Body of pancreas (tissue), 4 donors: ENCODE measurements at places on chromosomes 2 and 18.

DNA sequence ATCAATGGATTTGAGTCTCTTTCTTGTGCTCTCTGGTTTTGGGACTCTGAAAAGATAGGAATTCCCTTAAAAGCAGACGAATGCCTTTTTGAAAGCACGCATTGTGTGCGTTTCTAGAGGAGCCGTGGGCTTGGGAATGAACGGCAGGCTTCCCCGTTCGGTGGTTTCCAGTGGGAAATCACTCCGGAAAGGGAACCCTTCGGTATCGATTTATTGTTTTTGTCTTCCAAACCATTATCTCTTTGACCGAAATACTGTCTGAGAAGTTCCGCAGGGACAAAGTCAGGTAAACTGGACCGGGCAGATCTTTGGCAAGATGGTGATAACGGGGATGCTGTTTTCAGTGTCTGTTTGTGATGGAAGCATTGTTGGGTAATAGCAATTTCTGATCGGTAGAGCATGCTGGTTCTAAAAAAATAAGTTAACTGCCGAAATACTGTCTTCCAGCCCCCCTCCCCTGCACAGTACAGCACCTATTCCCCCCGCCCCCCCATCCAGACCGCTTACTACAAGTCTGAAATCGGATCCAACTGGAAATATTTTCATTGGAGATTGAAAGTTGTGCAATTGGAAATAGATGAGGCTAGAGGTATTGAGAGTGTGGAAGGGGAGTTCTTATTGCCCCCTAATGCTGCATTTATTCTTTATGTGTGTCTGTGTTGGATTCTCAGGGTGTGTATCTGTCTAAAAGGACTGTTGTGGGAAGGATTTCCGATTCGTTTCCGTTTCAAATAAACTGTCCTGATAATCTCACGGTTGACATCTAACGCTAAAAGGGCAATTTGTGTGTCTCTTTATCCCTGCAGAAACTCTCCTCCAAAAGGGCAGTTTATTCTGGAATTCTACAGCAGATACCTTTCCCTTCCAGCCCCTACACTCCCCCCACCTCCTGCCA, 635 bp downstream of the SETBP1 start:
- no peak for DNase-seq

DNA sequence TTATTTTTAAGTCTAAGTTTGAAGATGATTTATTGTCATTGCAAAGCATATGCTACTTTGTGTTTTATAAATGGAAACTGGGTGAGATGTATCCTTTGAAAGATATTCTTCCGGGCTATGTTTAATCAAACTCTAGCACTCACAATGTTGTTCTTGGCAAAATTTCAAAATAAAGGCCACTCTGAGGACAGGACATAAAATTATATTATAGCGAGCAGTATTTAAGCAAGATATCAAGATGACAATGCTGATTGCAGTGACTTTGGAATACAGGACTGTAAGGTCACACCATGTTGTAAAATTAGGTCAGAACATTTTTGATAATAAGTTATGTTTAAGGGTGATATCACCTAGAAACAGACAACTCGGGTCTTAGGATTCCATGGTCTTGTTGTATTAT, 14.2 kb downstream of the RPRM start:
- DNase-seq = no peak

DNA sequence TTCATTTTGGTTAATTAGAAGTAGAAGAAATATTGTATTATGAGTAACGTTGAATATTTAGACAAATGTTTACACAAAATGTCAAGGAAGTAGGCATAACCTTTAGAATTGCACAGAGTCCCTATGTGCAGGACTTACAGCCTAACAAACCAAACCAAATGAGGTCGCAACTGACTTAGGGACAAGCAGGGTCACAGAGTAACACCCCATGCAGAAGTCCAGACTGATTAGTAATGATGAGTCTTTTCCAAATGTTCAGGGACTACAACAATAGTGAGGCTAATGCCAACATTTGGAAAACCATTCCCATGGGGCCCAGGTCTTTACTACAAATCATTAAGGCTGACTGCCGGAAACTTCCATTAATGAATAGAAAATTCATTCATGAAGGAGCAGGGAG, 452.5 kb upstream of the CHAC2 start:
- DNase-seq = no peak

DNA sequence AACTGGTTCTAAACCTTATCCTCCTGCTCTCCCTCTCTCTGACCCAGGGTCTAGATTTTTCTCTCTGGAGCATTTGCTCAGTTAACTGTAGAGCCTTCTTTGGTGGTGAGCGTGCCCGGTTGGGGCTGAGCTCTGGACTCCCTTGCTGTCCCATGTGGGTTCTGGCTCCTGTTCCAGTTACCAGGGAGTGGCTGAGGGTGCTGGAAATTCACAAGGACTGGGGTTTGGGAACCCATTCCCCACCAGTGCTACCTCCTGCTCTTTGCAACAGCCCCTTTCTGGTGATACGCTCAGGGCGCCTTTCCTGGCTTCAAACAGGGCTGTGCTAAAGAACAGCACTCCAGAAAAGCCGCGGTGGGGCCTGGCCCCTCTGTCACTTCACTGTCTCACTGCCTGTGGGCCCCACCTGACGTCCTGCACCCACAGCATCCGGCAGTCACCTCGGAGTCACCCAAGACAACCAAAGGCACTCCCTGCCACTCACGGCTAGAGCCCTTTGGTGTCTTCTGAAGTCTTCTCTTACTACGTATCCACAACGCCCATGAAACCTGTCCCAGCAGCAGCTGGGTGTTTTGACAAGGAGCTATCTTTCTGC, 41.3 kb downstream of the CAPN13 start:
- no peak for DNase-seq

DNA sequence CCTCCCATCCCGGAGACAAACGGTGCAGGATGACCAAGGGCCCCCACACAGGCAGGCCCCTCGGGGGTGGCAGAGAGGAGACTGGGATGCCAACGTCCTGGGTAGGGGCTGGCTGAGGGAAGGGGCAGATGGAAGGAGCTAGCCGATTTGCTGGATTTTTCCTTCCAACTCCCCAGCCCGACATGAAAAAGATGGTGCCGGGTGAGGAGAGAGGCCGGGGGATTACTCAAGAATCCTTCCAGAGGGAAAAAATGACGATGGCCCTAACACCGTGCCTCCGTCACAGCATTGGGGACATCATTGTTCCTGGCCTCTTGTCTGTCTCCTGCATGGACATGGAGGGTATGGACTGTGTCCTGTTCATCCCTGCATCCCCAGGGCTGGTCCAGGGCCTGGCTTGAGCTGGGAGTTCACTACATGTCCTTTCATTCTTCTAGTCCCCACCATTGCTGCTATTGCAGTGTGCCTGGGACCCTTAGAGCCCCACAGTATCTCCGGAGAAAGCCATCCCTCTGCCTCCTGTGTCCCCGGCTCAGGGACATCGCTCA, 217.7 kb downstream of the TNS1 start:
- no peak for DNase-seq

DNA sequence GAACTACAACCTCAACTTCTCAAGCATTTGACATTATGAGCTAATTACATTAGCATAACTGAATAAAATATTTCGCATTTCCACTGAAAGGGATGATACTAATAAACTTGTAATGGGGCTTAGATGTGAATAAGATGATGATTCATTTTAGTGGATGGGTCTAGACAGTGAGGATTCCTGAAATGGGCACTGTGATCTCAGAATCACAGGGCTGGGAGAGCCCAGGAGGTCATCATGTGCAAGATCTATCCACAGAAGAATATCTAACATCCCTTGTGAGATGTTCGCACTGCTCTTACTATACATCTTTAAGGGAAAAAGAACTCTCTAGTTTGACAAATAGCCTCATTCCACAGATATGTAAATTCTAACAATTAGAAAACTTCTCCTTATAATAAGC, 245.7 kb downstream of the DYM start:
- no peak for DNase-seq

GRCh38 chr18:36338403-36338933, 41.0 kb downstream of the FHOD3 start:
- no peak for DNase-seq

- no peak for DNase-seq
Observed at GRCh38 chr2:140869925-140870324, 1260.9 kb downstream of the LRP1B start.

GRCh38 chr2:171181064-171182049, 20.7 kb upstream of the TLK1 start:
- DNase-seq = no peak

DNA sequence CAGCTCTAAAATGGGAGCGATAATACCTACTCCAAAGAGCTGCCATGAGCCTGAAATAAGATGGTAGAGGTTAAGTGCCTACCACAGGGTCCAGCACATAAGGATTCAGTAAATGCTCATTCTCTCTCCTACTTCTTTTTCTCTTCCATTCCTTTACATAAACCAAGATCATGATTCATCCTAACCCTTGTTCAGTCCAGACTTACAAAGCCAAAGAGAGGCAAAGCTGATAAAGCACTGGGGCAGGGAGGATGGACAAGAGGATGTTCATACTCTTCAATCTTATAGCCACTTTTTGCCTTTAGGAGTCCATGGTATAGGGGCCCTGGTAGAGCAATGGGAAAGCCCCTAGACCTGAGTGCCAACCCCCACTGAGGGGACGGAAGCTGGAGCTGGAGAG, 75.6 kb upstream of the PKDCC start:
- no peak for DNase-seq

- peak; percentile 33 for DNase-seq
Observed at GRCh38 chr18:48022531-48023329, 92.3 kb upstream of the SMAD2 start.

- DNase-seq = no peak
Observed at GRCh38 chr2:183037553-183038340, 510 bp downstream of the NCKAP1 start.

DNA sequence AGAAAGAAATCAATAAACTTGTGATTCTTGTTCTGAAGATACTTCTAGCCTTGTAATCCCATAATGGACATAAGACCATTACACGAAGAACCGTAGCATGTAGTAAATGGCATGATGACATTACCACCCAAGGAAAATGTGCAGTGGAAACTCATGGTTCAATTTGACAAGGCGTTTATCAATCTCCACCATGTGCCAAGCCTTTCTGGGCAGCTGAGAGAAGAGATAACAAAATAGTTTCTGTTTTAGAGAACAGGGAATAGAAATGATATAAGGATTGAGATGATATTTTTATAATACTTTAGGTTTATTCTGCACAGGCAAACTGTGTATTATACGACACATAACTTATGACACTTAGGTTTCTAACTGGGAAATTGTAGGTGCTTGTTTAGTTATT, 19.2 kb downstream of the ABI2 start:
- DNase-seq = no peak

GRCh38 chr2:97834610-97835009, 121.2 kb downstream of the ZAP70 start:
- no peak for DNase-seq

GRCh38 chr2:113986762-113987290, 96.9 kb downstream of the ACTR3 start:
- DNase-seq = no peak

- no peak for DNase-seq
Observed at GRCh38 chr18:49920731-49921130, 107.4 kb upstream of the ACAA2 start.

GRCh38 chr2:26577442-26578112, 63.6 kb downstream of the CIB4 start:
- peak; percentile 70 for DNase-seq

DNA sequence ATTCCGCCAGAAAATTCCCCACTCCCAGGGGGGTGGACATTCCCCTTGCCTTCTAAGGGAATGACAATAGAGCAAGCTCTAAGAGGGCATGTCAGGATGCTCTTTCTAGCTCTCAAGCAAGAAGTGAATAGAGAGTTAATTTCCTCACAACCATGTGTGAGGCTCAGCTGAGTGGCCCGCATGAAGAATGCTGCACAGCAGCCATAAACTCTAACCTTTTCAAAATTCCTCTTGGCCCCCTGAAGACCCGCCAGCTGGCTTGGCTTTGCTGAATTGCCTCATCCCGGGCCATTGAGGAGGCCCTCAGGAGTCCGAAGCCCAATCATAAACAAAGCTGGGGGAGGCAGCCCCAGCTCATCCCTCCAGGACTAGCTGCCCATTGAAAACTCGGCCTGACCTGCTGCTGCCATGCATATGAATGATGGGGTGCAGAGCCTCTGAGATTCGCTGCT, 38.2 kb downstream of the NRP2 start:
- DNase-seq = no peak

DNA sequence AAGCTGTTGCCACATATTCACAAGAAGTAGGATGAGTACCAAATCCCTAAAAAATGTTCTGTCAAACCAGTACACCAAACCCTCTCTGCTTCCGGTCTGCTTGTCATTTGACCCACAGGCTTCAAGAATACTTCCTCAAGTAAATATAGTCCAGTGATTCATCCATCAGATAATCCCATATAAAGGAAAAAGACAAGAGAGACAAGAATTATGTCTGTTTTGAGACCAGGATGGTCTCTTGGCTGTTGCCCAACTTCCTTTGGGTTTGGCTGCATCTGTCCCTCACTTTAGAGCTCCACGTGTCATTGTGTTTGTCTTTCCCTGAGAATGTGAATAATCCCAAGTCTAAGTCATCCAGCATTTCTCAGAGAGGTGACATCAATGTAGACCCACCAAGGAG, 91.5 kb upstream of the NRP2 start:
- DNase-seq = no peak

- peak; percentile 16 for DNase-seq
Observed at GRCh38 chr2:70069049-70069448, 18.2 kb upstream of the PCBP1 start.
